ENCODE measurements at places on chromosomes 1 and 21.
A peak's percentile ranks its signal among the peaks of the same experiment; 100 is the strongest.

- DNase-seq = no peak
Measured at GRCh38 chr1:17244821-17245740, 3.8 kb upstream of the PADI3 start.

GRCh38 chr1:155005076-155006011 lies 2.7 kb downstream of the ZBTB7B start:
- no peak for DNase-seq

DNA sequence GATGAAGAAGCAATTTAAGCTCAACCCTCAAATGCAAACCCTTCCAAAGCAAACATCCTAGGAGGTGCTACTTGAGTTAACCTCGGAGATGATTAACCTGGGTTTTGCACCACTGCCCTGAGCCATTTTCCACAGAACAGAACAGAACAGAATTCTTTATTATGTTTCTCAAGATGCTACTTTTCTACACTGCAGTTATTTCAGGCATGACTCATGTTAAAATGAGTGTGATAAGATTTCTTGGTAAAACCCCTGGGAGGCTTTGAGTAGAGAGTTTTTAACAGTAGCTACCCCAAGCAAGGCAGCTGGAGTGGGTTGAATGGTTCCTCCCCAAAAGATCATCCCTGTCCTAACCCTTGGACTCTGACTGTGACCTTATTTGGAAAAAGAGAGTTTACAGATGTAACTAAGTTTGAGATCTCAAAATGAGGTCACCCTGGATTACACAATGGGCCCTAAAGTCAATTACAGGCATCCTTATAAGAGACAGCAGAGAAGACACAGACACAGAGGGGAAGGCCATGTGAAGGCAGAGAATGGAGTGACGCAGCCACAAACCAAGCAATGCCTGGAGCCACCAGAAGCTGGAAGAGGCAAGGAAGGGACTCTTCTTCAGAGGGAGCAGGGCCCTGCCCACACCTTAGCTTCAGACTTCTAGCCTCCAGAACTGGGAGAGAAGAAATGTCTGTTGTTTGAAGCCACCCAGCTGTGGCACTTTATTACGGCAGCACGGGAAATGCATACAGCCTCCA lies 153.4 kb downstream of the ETS2 start:
- DNase-seq = peak; percentile 94

DNA sequence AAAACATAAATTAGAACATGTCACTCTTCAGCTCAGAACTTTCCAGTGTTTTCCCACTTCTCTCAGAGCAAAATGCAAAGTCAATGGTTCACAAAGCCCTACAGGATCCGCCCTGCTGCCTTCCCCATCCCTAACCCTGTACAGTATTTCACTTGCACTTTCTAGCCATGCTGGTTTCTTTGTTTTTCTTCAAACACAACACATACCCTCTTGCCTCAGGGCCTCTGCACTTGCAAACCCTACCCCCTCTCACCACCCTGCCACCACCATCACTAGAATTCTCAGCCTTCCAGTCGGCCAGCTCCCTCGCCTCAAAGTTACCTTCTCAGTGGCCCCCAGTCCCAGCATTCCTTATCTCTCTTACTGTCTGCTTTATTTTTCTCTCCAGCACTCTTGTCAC lies 17.6 kb downstream of the TEX35 start:
- DNase-seq = no peak

DNA sequence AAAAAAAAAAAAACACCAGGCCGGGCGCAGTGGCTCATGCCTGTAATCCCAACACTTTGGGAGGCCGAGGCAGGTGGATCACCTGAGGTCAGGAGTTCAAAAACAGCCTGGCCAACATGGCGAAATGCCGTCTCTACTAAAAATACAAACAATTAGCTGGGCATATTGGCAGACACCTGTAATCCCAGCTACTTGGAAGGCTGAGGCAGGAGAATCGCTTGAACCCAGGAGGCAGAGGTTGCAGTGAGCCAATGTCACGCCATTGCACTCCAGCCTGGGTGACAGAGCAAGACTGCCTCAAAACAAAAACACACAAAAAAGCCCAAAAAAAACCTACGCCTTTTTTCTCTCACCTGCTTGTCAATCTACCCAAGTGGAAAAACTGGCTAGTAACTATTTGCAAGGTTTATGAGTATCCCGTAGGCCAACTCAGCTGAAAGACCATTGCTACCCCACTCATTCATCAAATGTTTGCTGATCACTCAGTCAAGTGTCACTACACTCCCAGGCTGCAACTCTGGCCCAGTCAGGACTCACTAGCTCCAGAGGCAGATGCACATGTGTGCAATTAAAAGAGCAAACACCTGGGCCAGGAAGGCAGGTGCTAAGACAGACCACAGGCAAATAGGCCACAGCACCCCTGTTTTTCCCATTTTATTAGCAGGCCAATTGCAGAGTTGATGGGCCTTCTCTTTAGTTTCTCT lies 2.0 kb downstream of the CSRP1 start:
- DNase-seq = no peak

DNA sequence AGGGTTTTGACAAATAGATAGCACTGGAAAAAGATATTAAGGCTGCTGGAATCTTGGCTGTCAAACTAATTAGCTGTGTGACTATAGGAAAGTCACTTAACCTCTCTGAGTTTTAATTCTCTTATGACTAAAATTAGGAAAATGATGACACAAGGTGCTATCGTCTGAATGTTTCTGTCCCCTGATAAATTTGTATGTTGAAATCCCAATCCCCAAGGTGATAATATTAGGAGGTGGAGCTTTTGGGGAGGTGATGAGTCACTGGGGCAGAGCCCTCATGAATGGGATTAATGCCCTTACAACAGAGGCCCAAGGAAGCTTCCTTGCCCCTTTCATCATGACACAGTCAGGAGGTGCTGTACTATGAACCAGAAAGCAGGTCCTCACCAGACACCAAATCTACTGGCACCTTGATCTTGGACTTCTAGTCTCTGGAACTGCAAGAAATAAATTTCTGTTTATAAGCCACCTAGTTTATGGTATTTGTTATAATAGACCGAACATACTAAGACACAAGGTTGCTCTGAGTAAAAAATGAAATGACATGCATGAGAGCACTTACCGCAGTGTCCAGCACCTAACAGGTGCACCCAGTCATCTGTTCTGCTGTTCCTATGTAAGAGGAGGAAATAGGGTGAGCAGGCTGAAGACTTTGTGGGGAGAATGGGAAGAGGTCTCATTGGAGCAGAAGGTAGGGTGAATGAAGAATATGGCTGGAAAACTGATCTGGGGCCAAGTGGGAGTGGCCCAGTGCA lies 26.3 kb upstream of the DISP1 start:
- no peak for DNase-seq

DNA sequence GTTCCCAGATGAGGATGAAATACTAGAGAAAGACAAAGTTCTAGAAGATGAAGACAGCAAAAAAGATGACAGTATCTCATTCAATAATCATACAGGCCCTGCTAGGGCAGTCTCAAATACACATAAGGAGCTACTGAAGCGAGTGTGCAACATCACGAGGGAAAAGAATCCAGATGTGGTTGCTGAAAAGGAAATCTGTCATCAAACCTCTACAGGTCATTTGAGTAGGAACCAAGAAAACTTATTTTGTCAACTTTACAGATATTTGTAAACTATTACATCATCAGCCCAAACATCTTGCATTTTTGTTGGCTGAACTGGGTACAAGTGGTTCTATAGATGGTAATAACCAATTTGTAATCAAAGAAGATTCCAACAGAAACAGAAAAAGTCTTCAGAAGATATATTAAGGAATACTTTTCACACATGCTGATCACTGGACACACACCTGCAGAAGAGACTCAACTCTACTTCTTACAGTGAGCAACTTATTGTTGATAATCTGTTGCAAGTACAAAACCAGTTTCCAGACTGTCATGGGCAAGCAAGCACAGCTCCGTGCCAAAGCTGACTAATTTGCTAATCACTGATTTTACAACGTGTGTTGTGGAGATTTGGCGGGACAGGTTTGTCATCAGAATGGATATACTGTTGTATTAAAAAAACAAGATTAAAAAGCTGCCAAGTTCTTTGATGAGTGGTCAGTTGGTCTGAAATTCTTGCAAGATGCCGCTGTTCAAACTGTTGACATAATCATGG lies 42.1 kb downstream of the TRIM33 start:
- DNase-seq = no peak

GRCh38 chr1:239987103-239987745 lies 104.5 kb upstream of the FMN2 start:
- DNase-seq = no peak

DNA sequence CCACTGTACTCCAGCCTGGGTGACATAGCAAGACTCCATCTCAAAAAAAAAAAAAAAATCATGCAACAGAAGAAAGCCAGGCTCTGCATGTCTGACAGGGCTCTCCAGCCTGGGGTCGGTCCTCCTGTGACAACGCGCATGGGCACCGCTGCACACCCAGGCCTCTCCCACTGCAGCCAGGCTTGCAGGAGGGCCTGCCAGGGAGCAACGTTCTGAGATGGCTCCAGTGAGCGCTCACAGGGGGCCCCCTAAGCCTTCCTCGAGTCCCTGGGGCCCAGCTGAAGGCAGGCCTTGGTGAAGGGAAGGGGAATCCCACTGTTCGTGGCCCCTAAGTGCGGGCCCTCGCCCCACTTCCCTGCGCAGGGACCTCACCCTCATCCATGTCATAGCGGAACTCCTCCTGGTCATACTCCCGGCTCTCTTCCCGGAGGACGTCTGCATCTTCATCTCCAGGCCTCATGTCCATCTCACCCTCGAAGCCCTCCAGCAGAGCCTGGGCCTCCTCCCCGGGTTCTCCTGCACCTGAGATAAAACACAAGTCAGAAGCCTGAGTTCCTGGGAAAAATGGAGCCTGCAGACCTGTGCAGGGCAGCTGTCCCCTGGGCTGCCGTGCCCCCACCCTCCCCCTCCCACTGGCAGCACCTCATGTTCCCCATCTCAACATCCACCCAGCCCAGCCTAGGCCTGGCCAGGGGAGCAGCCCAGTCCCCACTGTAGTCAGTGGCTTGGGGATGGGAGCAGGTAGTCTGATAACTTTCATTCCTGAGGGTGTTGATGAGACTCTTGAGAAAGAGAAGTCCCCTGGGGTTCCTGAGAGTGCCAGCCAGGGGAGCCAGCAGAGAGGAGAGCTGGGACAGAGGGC lies 20.3 kb downstream of the RSPH1 start:
- DNase-seq = no peak

GRCh38 chr1:67735806-67736627 lies 51.0 kb downstream of the GADD45A start:
- no peak for DNase-seq

- DNase-seq = no peak
Measured at GRCh38 chr1:218933513-218933912, 240.2 kb upstream of the LYPLAL1 start.

- no peak for DNase-seq
Measured at GRCh38 chr1:143699731-143700130, 272.1 kb downstream of the FAM72C start.

GRCh38 chr1:6239950-6240768 lies 3.8 kb upstream of the HES3 start:
- no peak for DNase-seq

Measured in vagina (tissue), 2 donors.